Femur (tissue), 1 donor: ENCODE measurements at places on chromosomes 5 and 9.

DNA sequence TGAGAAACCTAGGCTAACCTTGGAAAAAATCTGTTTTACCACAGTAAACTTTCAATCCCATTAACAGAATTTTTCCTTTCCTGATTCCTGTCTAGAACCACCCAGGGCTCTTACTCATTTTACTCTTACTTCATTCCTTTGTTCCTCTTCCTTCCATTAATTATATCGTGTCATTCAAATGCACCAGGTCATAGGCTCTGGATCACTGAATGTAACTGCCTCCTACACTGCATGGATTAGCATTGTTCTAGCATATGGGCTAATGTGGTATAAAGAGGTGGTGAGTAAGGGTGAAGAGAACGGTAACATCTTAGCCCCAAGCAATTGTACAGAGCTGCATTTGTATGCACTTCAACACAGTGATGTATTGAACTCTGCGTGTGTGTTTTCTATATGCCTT is 49.5 kb upstream of the SPINK5 start:
- DNase-seq, result no peak

- DNase-seq, result no peak
Observed at GRCh38 chr5:79613549-79613948, 1.3 kb downstream of the TENT2 start.

GRCh38 chr9:133737774-133738639 is at the start of gene SARDH:
SARDH (minus strand) TSS chr9:133738352; CDS start chr9:133734173, 4,179 bp downstream.
- peak; percentile 82 for DNase-seq

DNA sequence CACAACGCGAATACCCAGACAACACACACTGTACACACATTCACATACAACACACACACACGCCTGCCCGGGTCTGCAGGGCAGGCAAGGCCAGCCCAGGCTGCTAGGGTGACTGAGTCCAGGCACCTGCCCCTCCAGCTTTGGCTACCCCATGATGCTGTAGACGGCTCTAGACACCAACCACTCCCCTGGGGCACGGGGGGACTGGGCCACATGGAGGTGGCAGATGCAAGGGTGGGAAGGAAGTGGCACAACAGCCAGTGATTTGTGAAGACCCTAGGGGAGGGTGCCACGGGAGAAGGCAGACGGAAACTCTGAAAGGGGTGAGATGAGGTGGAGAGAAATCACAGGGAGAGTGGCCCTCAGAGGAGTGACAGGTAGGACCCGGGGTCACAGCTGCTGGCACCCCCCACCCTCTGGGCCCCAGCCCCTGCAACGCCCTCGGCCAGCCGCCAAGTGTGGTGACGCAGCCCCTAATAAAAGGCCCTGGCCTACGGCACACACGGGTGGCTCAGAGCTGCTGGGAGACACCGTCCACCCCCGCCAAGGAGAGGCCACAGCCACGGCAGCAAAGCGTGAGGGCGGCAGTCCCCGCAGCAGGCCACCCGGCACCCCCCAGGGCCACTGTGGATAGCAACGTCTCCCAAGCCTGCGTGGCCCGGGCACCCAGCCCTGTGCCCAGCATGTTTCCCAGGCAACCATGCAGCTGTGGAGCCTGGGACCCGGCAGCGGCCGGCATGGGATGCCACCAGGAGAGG is 6.6 kb upstream of the CCDC187 start:
- DNase-seq, result no peak

GRCh38 chr5:57004800-57005199 is 52.9 kb upstream of the MIER3 start:
- DNase-seq, result no peak

DNA sequence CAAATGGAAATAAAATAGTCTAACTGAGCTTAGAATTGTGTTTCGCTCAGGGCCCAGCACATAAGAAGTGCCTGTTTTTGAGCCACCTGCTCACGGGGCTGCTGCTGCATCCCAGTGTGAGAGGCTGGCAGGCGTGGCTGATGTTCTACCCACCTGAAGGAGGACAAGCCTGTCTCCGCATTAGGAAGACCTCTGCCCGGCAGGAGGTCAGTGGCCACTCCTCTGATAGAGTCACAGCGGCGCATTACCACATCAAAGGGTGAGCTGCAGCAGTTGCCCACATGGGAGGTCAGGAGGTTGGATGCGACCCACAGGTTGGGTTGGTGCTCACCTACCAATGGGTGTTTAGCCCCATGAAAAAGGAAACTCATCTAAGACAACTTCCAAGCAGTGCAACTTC is 3.7 kb upstream of the SLC6A7 start:
- no peak for DNase-seq

- DNase-seq, result peak; percentile 79
Observed at GRCh38 chr5:58156973-58157701, 302.7 kb downstream of the PLK2 start.

DNA sequence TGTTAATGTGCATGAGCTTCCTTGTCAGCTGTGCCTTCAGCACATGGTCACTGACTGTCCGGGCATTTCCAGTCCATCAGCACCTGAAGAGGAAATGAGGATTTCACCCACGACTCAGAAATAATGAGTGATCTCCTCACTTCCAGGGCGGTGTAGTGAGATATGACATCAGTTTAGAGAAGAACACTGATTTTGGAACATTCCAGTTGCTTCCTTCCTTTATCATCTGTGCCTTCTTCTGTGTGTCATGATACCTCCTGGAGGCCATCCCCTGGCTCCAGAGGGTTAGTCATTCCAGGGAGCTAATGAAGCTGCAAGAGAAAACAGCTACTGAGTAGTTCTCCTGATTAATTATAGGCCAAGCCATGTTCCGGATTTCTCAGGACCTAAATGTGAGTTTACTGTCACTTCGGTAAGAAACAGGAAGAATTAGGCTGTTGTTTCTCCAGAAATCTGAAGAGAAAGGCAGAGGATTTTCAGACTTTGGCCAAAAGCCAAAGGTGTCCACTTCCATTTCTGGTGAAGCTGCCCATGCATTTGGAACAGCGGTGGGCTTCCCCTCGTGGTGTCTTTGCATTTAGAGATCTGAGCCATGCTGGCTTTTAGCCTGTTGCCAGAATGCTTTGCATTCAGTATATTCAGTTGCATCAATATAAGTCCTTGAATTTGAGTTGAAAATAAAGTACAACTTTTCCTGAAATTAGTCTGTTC is 161.3 kb upstream of the OTULINL start:
- no peak for DNase-seq

- DNase-seq, result peak; percentile 27
Observed at GRCh38 chr9:7974335-7974960, 174.9 kb upstream of the DMAC1 start.

GRCh38 chr5:127684726-127685467 is 18.3 kb upstream of the CCDC192 start:
- DNase-seq, result no peak

- no peak for DNase-seq
Observed at GRCh38 chr5:167699432-167699831, 592.0 kb upstream of the WWC1 start.

DNA sequence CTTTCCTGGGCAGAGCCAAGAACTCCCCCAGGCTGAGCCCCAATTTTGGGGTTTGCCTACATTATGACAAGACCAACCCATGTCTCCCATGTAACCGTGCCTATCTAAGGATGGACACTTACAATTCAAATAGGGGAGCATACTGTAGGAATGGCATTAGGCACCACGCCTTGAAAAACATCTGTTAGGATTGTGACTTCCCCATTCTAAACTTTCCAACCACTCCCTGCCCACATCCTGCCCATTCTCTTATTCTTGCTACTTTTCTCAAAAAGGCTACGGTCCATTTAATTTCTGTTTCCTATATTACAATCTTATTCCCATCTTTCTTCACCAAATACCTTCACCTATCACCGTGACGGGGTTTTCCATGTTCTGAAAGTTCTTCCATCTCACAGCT is 99.2 kb downstream of the LPAR1 start:
- DNase-seq, result no peak

- DNase-seq, result no peak
Observed at GRCh38 chr5:88606626-88607025, 276.4 kb downstream of the MEF2C start.

DNA sequence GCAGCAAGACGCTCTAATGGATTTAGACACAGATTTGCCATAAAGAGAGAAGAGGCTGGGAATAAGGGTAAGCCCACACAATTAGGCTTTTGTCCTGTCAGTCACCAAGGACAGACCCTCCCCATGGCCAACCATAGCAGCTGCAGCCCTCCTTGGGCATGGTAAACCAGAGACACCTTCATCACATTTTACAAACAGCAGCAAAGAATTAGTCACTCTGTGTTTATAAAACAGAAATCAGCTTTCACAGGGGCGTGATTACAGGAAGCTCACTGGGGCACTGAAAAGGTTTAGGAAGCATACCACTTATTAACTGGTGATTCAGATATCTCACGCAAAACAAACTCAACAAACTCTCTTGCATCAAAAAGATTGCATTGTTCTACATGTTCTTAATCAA is 37.3 kb upstream of the ZNF622 start:
- DNase-seq, result no peak

DNA sequence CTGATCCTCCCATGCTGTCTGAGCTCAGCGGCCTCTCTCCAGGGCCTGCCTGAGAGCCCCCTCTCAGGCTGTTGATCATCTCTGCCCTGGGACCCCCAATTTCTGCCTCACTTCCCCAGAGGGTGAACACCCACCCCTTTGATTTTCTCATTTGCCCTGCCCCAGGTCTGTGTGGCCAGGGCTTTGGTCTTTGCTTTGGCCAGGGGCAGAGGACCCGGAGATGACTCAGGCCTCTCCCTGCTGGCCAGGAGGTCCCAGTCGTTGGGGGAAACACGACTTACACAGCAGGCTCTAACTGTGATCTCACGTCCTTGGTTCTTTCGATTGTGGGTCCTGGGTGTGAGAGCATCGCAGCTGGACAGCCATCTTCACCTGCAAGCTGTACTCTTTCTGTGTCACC is 1.1 kb upstream of the ADAMTS2 start:
- no peak for DNase-seq

DNA sequence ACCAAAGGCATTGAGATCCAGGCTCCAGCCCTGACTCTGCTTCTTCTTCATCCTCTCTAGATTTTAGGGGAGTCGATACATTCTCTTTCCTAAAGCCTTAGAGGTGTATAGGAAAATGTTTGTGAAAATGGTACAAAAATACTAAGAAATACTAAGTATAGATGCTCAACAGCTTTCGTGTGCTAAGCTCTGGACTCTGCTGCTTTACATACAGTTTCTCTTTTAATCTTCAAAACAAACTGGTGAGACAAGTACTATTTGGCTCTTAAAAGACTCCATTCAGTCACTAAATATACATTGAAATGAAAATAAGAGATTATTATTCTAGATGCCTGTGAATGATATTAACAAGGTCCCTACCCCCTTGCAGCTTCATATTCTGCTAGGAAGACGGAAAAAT is 174.5 kb upstream of the TRPM3 start:
- no peak for DNase-seq

DNA sequence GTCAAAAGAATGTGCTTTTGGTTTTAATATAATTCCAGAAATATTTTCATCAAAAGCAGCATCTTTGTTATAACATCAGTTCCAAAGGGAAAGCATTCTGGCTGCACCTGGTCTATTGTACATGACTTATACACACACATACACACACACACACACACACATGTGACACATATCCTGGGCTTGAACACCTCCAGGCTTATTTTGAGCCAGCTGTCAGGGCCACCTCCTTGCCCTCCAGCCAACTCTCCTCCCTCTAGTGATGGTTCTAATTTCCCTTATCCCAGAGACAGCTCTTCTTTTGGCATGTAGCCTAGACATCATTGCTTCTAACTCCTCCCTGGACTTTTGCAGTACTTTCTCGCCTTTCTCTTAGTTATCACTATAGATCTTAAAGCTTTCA is 115.0 kb downstream of the PIK3R1 start:
- no peak for DNase-seq

DNA sequence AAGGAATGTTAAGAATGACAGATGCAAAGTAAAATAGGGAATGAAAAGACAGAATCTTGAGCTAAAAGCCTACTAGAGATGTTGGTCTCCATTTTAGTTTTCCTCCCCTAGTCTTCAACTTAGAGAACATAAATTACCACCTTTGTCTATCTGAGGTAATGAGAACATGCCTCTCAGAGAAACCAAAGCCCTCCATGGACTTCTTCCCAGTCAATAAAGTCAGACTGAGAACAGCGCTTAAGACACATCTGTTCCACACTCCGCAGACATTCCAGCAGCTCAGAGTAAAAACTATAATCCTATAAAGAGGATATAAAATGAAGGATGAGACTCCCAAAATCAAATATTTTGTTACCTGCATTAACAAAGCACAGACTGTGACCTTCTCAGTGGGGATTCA is 79.2 kb downstream of the DPYSL3 start:
- DNase-seq, result no peak

DNA sequence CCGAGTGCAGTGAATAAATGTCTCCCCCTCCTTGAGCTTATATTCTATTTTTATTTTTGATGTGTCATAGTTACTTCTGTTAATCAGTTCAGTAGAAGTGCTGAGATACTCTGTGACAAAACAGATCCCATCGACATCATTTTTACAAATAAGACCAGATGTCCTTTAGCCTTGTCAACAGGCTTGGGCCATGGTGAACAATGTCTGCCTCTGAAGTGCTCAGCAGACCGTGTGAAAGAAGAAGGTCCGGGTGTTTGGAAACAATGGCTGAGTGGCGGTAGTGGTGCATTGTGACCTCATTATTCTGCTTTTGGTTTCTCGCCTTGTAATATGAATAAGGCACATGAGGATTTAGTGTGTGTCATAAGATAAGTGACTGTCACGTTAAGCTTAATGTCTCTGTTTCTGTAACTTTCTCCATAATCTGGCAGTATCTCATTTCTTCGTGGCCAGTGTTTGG is 71.2 kb downstream of the SYK start:
- no peak for DNase-seq

DNA sequence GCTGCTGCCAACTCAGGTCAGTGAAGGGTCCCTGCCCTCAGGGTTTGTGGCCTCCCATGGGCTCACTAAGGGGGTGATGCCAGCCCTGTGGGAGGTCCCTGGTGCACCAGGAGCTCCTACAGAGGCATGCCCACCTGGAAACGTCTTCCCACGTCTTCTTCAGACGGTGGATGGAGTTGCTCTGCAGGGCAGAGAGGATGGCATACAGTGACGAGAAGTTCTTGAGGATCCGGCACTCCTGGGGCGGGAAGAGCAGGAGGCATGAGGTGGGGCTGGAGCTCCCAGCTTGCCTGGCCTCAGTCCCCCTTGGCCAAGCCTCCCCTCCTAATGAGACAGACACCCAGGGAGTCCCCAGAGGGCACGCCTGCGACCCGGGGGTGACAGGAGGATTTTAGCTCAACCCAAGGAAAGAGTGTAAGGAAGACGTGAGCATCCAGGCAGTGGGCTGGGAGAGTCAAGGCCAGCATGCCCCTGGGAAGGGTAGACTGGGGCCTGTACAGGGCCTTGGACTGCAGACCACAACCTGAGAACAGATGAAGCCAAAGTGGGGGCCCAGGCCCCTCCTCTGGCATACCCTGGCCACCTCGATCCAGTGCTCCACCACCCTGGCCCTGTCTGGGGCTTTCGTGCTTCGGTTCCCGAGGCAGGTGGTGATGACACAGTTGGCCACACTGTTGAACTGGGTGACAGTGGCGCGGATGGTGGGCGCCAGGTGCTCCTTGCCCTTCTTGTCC is 14.4 kb downstream of the RALGDS start:
- DNase-seq, result peak; percentile 14
